ENCODE measurements at places on chromosomes 2 and 18.

- no peak for DNase-seq
These were observed 238.9 kb downstream of the FHOD3 start for GRCh38 chr18:36536426-36536825.

- DNase-seq, result no peak
These were observed 117.7 kb upstream of the MCFD2 start for GRCh38 chr2:47033102-47033880.

- no peak for DNase-seq
These were observed 170.0 kb upstream of the SIX3 start for GRCh38 chr2:44771522-44771921.

DNA sequence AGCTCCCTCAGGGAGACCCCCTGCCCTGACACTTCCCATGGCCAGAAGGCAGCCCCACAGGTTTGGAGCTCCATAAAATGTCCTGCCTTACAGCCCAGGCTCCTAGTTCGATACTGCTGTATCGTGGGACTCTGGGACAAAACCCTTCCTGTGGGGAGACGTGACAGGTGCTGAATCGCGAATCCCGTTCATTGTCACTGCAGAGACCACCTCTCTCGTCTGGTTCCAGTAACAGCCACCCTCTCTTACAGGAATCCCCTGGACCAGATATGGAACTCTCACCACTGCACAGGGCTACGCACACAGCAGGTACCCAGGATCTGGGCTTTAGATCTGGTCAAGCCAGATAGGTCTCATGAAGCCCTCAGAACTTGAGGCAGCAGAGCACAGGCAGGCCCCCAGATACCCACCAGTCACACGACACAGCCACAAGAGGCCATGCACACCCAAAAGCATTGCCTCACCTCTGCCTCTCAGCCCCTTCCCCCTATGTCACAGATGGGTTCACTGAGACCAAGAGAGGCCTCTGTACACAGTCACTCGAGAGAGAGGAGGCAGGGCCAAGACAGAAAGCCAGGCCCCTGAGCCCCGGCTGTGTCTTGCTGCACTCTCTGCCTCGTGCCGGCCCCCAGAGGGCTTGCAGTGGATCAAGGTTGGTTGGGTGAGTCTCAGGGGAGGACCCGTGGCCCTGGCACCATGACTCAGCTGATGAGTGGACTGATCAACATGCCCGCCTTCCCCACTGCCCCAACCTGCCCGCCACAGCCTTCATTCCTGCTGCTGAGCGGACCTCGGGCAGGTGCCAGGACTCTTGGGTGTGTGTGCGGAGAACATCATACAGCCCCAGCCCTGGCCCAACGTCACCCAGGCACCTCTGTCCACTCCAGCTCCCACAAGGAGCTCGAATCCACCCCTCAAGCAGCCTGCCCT is 7.6 kb downstream of the SDC1 start:
- no peak for DNase-seq

- DNase-seq, result no peak
These were observed 359.7 kb downstream of the MBD2 start for GRCh38 chr18:53864770-53865169.

DNA sequence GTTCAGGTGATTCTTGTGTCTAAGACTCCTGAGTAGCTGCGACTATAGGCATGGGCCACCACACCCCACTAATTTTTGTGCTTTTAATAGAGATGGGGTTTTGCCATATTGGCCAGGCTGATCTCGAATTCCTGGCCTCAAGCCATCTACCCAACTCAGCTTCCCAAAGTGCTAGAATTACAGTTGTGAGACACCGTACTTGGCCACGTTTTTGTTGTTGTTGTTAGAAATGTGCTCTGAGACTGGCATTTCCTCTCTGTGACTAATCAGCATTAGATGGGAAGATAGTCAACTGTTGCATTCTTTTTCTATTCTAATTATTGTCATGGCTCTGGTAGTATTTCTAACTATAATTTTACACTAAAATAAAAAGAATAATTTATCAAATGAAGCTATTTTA is 191.7 kb downstream of the CAMKMT start:
- no peak for DNase-seq

- DNase-seq, result no peak
These were observed 75.6 kb upstream of the PKDCC start for GRCh38 chr2:41972179-41972578.

GRCh38 chr2:65057391-65058052 is 1.3 kb downstream of the CEP68 start:
- no peak for DNase-seq

DNA sequence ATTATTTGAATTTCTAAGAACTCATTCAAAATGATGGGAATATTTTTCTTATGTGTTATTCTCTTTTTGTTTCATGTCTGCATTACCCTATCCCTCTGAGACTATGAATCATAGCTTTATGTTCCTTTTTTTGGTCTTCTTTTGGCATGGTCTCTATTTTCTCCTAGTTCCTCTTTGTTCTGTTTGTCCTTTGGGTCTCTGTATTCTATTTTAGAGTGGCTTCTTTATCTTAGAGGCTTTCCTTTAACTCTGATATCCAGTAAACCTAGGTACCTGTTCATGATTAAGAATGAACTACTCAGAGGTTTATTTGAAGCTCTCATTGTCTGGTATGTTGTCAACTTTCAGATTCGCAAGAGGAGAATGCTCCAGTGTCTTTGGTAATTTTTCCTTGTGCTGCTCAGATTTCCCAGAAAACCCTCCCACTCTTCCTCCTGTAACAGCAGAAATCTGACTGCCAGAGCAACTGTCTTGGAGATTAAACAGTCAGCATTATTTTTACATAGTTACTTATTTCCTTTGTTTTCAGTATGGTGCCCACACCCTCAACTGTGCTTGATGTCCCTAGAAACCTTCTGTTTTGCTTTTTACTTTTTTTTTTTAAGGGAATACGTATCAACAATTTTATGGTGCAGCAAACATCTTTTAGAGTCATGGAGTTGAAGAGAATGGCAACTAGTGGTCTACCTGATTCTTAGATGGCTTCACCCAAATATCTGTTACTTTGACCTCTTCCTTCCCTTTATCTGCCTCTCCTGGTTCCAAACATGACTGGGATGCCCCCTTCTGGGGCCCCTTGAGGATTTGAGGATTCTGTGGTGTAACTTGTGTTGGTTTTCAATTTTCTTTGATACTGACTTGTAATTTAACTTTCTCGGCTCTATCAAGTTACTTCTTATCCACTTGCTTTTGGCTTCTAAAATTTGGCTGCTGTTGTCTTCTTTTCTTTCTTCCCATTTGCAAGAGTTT is 92.0 kb downstream of the DPP10 start:
- DNase-seq, result no peak

DNA sequence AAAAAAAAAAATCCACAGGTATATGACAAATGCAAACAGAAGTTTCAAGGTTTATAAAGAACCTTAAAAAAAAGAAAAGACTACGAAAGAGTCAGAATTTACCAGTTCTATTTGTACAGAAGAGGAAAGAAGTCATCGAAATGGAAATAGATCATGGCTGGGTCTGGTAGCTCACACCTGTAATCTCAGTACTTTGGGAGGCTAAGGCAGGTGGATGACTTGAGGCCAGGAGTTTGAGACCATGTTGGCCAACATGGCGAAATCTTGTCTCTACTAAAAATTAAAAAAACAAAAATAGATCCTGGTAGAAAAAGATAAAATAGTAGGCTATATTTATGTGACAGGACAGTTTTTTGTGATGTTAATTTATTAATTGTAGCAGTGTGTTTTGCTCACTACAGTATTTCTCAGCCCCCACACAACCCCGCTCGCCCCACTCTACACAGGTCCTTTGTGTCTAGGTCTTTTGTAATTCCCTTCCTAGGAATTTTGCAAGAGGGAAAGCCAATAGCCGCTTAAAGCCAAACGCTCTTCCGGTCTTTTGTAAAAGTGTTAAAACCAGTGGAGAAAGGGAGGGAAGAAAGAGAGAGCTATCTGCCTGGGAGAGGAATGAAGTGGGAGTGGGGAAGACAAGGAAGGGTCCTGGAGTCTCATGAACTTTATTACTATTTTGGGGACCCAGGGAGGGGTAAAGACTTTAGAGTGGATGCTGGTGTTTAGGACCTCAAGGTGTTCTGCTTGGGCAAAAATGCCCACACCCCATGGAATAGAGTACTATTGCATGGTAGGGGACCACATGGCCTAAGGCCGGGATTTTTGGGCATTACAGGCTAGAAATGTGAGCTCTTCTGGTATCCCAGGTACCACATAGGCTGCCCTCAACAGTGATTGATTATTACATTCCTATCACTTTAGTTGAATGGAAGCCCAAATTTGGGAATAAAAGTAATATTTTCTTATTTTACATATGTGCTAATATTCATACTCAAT is 59.4 kb upstream of the XPO1 start:
- no peak for DNase-seq

- no peak for DNase-seq
These were observed 17.9 kb downstream of the LPIN1 start for GRCh38 chr2:11764359-11764758.

DNA sequence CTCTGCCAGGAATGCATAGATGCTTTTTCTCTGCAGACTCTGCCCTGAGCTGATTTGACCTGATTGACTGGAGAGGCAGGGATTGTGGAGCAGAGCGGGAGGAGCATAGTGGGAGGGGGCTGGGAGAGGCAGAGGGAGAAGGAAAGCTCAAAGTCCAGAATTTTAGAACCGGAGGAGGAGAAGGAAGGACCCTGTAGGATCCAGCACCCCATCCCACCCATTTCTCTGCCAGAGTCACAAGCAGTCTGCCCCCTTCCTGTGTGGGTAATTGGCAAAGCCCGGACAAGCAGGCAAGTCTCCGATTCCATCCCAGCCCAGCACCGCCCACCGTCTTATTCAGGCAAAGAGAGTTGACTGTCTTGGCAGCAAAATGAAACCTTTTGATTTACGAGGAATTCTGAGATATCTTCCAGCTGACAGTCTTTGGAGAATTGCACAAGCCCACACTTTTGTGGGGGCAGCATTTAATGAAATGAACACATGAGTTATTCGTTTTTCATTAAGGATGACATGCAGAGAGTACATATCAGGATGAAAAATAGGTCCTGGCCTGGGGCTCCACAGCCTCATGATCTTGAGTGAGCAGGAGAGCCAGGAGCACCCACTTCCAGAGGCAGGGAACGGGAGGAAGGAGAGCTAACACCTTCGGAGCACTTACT is 103.1 kb downstream of the MCFD2 start:
- no peak for DNase-seq

DNA sequence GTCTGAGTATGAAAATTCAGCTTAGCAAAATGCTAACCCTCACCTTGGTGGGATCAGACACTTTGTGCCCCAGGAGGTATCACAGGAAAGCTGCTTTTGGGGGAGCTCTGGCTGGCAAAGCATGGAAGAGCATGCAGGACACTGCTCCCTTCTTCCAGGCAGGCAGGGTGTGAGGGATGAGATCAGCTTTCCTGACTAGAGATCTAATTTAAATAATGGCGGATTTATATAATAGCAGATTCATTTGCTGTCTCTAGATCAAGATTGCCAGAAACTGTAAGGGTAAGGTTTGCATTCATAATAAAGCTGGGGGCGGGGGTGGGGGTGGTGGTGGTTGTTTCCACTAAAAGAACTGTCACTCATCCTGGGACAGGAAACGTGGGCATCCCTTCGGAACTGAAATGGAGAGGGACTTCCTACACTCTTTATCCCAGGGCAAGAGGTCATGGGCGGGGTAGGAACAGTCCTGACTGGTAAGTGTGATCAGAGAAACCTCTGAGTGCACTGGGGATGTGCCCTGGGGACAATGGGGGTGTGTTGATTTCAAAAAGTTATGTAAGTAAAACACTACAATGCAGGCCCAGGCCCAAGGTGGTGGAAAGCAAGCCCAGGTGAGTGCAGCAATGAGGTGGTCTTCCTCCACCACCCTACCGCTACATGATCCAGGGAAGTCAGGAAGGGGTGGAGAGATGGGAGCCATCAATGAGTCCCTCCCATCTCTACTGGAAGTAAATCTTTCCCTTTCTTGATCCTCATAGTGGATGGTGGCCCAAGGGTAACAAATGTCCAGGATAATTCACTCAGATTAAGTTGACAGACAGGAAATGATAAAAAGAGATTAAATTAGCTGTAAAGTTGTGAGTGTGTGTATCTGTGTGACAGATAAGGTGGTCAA is 171.4 kb upstream of the SERPINE2 start:
- DNase-seq, result no peak

DNA sequence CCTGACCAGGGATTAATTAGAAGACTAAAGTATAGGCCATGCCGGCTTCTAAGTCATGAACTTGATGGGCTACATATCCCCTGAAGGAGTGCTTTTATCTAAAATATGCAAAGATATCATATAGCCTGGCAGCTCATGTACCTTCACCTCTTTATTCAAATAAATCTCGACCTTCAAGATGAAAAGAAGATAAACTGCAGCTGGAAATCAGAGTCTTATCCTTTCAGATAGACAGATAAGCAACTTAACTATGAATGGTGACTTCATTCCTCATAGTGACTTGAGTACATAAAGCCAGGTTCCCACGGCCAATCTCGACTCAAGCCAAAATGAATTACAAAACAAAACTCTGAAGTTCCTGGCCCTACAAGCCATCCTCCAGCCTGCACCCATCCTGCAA is 165.3 kb upstream of the KLHL29 start:
- no peak for DNase-seq

DNA sequence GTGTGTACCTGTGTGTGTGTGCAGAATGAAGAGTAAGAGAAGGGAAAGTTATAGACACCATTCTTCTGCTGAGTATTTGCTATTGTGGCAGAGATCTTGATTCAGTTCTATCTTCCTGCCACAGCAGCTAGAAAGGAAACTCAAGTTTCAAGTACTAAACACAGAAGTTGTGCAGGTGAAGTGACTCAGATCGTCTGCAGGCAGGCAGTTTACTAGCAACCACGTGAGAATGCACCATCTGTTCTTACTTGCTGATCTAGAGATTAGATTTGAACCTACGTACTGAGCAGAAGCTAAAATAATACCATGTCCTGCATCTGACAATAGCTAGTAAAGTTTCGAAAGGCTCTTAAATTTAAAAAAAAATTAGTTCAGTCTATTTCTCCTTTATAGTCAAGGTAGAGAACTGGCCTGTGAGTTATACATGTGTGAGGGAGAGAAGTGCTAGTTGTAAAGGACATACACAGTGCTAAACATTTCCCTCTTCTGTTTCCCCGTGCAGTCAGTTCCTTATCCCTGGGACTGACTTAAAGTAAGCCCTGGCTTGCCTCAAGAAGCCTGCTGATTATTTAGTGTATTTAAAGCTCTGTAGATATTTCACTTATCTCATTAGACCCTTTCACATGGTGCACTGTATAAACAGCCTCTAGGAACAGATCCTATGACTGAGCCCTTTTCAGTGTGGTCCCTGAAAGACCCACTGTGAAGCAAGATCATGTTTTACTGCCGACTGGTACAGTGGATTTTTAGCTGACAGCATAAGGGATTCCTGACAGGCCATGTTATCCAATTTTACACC is 45.0 kb downstream of the SLC38A11 start:
- DNase-seq, result no peak

GRCh38 chr2:147331790-147332419 is 512.9 kb upstream of the ACVR2A start:
- DNase-seq, result no peak

All from esophagus squamous epithelium (tissue), 5 donors.